Right forelimb (tissue), 1 donor: ENCODE measurements at places on chromosomes 2 and 18.

DNA sequence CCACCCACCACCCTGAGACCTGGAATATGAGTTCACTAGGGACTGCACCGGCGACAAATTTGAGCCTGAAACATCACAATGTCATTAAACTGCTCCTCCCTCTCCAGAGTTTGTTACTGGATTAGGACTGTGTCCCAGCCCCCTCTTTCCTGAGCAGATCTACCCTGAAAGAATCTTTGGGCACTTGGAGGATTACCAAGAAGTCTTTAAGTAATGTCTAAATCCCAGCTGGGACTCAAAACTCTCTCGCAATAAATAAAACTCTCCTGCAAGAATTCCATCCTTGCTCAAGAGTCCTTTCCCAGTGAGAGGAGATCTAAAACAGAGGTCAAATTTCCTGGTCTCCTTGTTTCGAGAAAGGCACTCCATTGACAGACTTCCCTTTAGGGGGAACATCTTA, 20.9 kb downstream of the GKN2 start:
- DNase-seq = no peak

- DNase-seq = no peak
Measured at GRCh38 chr2:144374163-144374661, 145.7 kb downstream of the ZEB2 start.

GRCh38 chr18:44238911-44239310, 441.8 kb upstream of the SETBP1 start:
- no peak for DNase-seq

GRCh38 chr2:184294831-184295230, 303.5 kb upstream of the ZNF804A start:
- DNase-seq = no peak

- no peak for DNase-seq
Measured at GRCh38 chr2:85405201-85406059, 4.7 kb downstream of the CAPG start.

GRCh38 chr18:37660658-37661057, 95.1 kb upstream of the CELF4 start:
- no peak for DNase-seq

- no peak for DNase-seq
Measured at GRCh38 chr18:79681484-79682387, 2.1 kb downstream of the CTDP1 start.

DNA sequence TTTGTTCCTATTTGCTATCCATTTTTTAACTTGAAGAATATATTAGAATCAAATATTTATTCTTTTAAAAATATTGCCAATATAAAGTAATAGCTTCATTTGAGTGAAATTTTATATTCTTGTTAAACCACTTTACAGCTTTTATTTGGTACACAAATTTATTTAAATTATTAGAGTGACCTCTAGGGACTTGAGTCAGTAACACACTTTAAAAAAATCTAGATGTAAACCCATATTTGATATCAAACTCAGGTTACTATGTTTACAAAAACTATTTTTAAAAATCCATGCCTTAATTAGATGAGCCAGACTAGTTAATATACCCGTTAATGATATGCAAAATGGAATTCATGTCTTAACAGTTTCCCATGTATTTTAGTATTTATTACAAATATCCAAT, 134.6 kb downstream of the MAP4K4 start:
- DNase-seq = no peak
